ENCODE measurements at places on chromosomes 11 and 22.

- no peak for DNase-seq
Measured at GRCh38 chr22:31334329-31334728, 11.8 kb downstream of the PATZ1 start.

DNA sequence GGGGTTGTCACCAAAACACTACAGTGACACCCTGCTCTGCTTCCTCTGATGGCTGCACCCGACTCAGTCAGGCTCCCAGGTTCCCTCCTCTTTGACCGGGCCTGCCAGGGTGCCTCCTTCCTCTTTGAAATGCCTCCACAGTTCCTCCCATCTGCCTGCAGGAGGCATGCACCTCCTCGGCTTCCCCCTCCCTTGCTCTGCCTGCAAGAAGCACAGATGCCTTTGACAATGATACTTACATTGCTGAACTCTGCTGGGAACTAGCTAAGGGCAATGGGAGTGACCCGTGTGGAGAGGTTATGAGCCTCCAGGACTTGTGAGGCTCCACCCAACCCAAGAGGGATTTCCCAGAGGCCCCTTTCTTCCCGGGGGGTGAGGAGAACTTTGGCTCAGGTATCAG lies 674.1 kb downstream of the OPCML start:
- no peak for DNase-seq

DNA sequence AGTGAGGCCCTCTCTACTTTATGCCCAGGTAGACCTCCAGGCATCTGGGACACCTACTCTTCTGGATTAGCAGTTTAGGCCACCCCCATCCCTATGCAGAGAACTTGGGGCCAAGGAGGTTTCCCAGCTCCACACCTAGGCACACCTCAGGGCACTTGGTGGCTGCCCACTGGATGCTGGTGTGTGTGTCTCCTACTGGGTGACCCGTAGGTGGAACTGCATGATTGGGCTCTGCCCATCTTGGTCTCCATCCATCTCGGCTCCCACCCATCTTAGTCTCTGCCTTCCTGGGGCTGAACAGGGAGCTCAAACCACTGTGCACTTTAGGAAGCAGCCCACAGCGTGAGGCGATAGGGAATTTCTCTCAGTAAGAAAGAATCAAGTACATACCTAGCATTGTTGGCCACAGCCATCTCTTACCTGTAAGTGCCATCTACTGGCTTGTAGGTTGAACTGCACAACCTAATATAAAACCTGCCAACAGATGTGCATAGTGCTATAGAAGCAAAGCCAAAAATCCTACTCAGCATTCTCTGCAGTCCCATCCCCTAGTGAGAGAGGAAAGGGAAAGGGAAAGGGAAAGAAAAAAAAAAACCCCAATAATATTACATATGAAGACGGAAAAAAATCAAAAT lies 61.6 kb upstream of the PTPN5 start:
- no peak for DNase-seq

- no peak for DNase-seq
Measured at GRCh38 chr11:64844330-64845128, at the start of gene CDC42BPG. CDC42BPG (minus strand) TSS chr11:64844653; CDS start chr11:64844569, 84 bp downstream.

DNA sequence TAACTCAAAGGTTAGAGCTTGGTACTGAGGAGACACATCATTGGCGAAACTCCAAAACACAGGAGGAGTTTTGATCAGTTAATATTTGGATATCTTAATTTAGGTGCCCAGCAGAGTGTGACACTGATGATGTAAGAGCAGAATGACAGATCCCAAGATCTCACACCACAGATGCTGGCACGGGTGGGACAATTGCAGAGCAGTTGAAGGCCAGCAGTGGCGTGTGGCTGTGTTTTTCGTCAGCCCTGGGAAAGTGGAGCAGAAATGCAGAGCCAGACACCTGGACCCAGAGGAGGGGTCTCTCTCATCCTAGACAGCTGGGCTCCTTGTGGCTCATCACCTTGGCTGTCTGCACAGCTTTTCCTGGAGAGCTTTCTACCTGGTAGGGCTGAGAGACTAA lies 59.7 kb upstream of the CTTN start:
- no peak for DNase-seq

DNA sequence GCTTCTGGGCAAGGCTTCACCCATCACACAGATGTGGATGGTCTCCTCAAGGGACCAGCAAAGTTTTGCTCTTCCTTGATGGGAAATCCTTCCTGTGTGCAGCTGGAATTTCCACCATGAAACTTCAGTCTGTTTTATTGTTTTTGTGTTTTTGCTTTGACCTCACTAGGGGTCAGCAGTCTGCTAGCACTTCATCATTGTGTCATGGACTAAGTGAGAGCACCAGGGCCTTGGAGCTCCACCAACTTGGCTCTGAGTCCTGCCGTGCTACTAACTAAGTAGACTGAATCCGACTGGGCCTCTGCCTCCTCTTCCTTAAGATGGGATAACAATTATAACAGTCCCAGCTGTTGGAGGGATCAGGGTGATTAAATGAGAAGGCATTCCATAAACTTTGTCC lies 305.8 kb upstream of the NCAM1 start:
- no peak for DNase-seq

- DNase-seq = no peak
Measured at GRCh38 chr22:26574001-26574723, 15.8 kb downstream of the TPST2 start.

- no peak for DNase-seq
Measured at GRCh38 chr11:19394525-19395016, 153.8 kb upstream of the E2F8 start.

DNA sequence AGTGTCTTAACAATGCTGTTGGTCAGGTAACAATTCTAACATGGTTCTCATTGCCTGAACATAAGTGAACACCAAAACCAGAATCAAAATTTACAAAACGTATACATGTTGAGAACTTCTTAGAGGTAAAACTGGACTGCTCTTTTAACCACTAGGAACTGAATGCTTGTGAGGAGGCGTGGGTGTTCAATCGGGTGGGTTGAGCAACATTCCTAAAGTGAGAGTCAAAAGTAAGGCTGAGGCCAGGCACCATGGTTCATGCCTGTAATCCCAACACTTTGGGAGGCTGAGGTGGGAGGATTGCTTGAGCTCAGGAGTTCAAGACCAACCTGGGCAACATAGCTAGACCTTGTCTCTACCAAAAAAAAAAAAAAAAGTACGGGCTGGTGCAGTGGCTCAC lies 11.5 kb downstream of the PPME1 start:
- no peak for DNase-seq

GRCh38 chr11:75262961-75263852 lies 22.6 kb downstream of the TPBGL start:
- no peak for DNase-seq

DNA sequence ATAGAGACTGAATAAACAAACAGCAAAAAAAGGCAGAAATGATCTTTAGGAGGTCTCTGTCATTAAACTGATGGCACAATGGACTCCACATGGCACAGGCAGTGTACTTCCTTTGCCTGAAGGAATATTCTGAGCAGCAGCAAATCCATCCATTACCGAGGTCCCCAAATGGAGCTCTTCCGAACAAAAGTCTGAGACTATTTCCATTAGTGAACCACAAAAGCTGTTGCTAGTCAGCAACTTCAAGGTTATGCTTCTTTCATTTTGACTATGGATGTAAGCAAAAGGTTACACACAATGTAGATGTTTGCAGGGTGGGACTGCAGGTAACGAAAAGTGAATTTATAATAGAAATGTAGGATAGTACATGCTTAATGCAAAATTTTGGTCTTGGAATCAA lies 14.5 kb downstream of the NARS2 start:
- no peak for DNase-seq

DNA sequence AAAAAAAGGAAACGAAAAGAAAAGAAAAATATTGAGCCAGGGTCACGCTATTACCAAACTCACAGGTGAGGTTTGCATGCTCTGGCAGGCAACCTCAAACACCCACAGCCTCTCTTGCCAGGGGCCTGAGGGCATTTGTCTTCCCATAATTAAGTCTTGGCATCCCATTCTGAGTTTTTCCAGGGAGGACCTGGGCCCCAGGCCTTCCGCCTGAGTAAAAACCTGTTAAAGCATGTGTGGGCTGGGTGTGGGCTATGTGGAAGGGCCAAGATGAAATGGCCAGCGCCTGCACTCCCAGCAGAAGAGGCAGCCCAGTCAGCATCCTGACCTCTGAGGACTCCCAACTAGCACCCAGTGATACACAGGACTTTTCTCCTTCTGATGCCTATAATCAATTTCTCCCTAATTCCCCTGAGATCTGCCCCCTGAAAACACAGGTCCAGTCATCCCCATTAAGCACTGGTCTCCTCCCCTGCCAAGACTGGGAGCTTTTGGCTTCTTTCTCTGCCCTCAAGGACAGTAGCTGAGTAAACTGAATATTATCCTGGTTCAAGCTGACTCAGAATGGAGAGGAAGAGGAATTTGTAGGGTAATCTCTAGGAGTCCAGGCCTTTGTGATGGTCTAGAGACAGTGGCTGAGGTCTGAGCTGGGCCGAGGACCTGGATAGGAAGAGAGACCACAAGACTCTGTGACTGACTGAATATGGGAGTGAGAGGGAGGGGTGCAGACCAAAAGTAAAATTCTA lies 35.6 kb upstream of the ACER3 start:
- no peak for DNase-seq

DNA sequence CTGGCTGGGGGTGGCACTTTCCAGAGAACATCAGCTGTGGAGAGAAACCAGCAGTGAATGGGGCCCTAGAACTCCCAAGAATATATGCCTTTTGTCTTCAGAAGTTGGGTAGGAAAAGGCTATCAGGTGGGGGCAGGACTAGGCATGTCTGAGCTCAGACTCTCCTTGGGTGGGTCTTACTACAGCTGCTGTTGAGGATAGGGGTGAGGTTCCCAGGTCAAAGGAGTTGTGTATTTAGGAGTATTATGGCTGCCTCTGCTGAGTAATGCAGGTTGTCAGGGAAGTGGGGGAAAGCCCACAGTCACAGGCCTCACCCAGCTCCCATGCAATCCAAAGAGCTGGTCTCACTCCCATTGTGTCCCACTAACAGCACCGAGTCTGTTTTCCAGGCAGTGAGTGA lies 26.1 kb downstream of the SLC22A9 start:
- no peak for DNase-seq

- DNase-seq = no peak
Measured at GRCh38 chr11:72609045-72609444, 65.2 kb downstream of the PDE2A start.

- DNase-seq = no peak
Measured at GRCh38 chr11:5597953-5598352, 1.5 kb downstream of the TRIM6 start.

DNA sequence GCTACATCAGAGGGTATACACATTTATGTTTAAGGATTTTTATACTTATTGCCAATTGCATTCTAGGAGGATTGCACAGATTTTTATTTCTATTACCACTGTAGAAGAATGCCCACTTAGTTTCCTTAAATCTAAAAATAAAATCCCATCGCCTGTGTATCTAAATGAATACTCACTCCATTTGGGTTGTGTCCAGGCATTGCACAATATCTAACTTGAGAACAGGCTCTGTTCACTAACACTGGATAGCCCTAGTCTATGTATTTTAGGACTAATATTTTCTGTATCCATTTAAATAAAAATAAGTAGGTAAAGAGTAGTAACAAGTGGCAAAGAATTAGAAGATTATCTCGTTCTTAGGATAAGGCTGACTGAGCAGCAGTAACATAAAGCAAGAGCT lies 4.1 kb downstream of the C11orf52 start:
- no peak for DNase-seq

GRCh38 chr11:95248666-95249467 lies 17.9 kb upstream of the SESN3 start:
- DNase-seq = no peak

GRCh38 chr11:69401715-69402114 lies 79.7 kb upstream of the LINC01488 start:
- no peak for DNase-seq

DNA sequence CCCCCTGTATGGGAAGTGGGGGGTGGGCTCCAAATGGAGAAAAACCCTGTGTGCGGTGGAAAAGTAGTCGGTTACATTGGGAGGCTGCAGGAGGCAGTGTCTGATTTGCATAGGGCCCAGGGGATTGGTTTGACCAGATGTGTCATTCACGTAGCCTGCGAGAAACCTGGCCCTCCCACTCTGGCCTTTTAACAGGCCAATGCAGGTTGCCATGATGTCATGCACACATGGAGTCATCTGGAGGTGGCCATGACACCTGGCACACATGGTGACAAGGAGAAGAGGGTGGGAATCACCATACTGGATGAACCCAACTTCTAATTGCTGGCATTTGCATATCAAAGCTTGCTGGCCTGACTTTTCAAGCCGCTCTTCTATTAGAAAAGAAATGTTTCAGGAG lies 50.6 kb downstream of the FAM181B start:
- DNase-seq = no peak

- no peak for DNase-seq
Measured at GRCh38 chr11:120280600-120281051, 40.7 kb downstream of the POU2F3 start.

DNA sequence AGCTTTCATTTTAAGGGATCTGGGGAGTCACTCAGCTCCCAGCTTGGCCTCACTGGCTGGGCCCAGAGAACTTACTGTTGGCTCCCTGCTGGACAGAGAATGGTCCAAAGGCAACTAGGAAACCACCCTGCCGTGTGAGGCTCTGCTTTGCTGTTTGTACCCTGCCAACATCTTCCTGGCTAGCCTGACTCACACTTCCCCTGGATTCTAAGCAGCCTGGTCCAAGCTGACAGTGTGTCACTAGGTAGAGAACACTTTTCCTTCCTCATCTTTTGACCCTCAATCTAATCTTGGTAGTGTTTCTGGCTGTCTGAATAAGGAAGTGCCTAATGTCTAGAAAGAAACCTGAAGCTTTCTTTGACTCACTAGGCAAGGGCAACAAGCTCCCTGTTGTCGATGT lies 76.7 kb downstream of the FAR1 start:
- DNase-seq = no peak

DNA sequence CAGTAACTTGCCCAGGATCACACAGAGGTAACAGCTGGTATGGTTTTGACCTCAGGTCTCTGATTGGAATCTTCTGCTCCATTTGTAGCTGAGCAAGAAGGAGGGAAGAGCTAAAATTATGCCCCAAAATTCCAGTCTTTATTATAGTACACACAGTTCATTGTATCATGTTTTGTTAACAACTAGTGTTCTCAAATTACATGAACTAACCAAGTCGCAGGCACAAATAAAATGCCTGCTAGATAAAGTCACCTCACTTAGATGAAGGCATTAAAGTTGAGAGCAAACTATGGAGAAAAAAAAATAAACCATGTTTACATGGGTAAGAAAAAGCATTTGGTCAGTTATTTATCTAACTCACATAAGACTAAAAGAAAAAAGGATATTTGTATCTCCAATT lies 58.8 kb downstream of the PDGFD start:
- no peak for DNase-seq

DNA sequence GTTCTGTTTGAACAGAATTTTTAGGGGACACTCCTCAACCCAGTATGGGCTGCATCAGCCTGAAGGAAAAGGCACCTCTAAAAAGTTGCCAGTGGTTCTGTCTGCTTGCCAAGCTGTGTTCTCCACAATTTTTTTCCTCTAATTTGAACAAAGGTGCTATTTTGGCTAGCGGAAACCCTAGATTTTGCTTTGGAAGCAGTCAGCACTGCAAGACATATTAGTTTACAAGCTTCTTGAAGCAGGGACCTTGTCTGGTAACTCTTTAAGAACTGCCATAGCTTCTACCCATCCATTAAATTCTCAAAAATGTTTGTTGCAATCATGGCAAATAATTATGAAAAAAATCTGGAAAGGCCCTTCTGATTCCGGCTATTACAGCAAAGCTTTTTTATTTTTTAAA lies 75.6 kb upstream of the HEPHL1 start:
- no peak for DNase-seq
